ENCODE measurements at places on chromosomes 3 and 15. TPM values are rescaled to one million over a fixed set of nuclear protein-coding genes. Genes with fewer than 3 reads are reported as not detected.

DNA sequence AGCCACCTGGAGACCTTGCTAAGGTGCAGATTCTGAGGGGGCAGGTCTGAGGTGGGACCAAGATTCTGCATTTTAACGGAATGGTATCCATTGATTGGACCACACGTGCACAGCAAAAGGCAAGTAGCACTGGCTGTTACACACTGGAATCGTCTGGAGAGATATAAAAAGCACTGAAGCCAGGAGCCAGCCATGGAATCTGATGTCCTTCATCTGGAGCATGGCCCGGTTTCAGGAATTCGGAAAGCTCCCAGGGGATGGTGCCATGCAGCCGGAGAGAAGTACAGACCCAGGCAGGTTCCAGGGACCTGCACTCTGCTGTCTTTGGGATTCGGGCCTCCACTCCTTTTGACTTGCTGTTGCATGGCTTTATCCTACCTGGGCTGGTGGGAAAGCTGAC, 28.8 kb upstream of the PRR20G start:
- no peak for DNase-seq

DNA sequence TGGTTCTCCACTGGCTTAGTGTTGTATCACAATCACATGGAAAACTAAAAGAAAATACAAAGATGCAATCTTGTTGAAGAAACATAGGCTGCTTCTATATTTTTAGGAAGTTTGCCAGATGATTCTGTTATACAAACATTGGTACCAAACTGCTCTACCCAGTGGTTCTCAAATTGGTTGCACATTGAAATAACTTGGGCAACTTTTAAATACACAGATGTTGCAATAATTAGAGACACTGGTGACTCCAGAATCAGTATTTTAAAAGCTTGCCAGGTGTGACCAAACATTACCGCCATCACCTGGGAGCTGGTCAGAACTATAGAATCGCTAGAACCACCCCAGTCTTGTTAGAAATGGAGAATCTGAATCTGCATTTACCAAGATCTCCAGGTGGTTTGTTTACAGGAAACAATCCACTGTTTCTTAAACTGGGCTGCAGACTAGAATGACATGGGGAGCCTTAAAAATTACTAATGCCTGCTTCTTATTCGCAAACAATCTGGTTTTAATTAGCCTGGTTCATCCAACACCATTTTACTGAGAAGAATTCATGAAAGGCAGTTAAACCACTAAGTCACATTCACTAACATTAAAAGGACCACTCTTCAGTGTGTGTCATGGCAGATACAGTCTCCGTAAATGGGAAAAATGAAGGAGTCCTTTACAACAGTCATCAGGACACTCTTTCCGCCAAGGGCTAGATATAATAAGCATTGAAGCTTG, 76.5 kb downstream of the ACAP2 start:
- DNase-seq: no peak

The CHRNA3 gene
- not detected for total RNA-seq

The EPHB1 gene
- 4.1 TPM for total RNA-seq

DNA sequence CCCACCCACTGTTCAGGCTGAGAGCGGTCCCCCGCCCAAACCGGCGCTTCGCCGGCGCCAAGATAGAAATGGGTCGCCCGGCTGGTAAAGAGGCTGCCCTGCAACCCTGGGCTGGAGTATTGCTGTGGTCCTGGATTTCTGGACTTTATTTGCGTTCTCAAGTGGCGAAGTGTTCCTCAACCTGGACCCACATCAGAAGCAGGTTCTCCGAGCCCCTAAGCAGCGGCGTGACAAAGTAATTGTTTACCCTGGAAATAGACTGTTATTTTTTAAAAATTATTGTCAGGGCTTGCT, 481 bp upstream of the DYNC1LI1 start:
- no peak for DNase-seq

The DZIP3 gene
- total RNA-seq: 12.9 TPM

The LRRK1 gene
- total RNA-seq: 0.41 TPM

The DLEC1 gene
- total RNA-seq: 0.19 TPM

- DNase-seq: peak; percentile 23
Observed at GRCh38 chr15:41022487-41023090, 69.3 kb downstream of the CHAC1 start.
